Right ventricle myocardium superior (tissue), 1 donor: ENCODE measurements at places on chromosomes 1 and 21. TPM values are rescaled to one million over a fixed set of nuclear protein-coding genes. Genes with fewer than 3 reads are reported as not detected.

RIPPLY3 gene
- total RNA-seq: not detected

UBE2U gene
- 1.2 TPM for total RNA-seq

GBP7 gene
- not detected for total RNA-seq

PWP2 gene
- 8.6 TPM for total RNA-seq

DNA sequence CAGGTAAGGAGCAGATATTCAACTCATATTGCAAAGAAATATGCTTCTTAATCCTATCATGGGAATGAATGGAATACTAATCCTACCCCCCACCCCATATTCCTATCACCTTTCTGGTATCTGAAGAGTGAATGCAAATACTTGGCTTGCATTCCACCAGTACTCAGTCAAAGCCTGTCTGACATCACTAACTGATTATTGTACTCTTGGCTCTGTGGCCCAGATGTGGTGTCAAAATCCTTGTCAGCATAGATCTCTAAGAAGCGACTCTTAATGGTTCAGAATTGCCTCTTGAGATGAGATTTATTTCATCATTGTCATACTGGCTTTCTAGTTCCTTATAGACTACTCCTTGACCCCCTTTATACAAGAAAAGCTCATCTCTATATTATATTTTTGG, 604.6 kb downstream of the ADGRL2 start:
- no peak for DNase-seq

DNA sequence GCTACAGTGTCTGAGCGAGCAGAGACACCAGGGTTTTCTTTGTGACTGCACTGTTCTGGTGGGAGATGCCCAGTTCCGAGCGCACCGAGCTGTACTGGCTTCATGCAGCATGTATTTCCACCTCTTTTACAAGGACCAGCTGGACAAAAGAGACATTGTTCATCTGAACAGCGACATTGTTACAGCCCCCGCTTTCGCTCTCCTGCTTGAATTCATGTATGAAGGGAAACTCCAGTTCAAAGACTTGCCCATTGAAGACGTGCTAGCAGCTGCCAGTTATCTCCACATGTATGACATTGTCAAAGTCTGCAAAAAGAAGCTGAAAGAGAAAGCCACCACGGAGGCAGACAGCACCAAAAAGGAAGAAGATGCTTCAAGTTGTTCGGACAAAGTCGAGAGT, 2.7 kb downstream of the ZBTB18 start:
- DNase-seq: no peak

DNA sequence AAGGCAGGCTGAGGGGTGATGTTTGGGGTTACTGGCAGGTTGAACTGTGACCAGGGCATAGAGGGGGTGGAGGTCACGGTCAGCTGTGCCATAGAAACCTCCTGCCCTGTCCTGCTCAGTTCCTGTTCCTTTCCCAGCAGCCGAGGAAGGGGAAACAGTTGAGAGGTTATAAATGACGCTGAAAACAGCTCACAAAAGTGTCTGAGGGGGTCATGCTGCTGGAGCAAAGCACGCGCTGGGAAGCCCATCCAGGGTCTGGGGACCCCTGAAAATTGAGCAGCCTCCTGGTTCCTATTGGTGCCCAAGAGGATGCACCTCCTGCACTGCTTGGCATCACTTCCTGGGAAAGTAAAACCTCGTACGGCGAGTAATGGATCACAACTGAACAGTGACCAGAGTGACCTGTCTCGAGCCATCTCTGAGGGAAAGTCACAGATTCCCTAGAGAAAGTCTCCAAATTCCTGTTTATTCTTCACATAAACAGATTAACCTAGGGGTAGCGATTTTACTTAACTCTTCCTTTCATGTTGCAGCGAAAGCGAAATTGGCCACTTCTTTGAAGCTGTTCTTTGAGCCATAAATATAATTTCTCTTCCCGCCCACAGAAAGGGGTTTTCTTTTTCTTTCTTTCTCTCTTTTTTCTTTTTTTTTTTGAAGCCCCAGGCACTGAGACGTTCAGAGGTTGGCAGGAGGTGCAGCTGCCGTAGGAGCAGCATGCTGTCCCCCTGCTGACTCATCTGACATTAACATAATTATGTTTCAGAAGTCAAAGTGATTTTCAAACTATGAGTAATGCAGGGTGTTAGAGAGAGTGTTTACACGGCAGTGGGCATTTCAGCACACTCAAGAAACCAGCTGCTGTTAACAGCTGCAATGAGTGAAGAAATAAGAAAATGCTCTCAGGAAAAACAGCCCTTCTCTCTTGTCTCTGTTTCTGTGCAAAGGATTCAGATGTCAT, 41.8 kb upstream of the ATF3 start:
- DNase-seq: no peak

DNA sequence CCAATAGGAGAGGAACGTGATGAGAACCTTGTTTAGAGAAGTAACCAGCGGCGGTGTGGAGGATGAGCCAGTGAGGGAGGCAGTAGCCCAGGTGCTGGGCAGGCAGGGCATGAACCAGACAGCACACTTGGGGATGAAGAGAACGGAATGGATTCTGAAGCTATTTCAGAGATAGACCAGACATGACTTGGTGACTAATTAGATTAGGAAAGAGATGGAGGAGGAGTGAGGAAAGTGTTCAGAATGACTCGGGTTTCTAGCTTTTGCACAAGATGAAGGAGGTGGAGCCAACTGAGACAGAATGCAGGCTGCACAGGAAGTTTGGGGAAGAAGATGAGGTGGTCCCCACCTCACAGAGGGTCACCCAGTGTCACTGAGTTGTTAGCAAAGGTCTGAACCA, 5.1 kb downstream of the PEF1 start:
- DNase-seq: no peak

GRCh38 chr1:58082596-58082995, 463.9 kb downstream of the OMA1 start:
- no peak for DNase-seq

DNA sequence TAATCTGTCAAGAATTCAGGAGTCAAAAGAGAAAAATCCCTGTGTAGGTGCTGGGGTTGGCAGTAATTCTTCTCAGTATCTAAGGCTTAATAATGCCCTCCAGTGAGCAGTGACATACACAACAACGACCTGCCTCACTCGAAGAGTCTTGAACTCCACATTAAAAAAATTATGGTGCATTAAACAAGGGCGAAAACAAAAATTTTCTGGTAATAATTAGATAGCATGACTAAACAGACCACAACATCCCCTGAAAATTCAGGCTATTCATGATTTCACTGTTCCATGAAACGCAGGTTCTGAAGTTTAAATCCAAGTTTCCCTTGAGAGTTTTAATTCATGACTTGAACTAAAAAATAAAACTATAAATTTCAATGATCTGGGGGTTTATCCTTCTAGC, 5.1 kb downstream of the SRSF4 start:
- DNase-seq: no peak

GRCh38 chr21:33800753-33801423, 114.7 kb downstream of the ATP5PO start:
- no peak for DNase-seq

- DNase-seq: no peak
Observed at GRCh38 chr21:46636181-46636512, 673 bp downstream of the PRMT2 start.

DNA sequence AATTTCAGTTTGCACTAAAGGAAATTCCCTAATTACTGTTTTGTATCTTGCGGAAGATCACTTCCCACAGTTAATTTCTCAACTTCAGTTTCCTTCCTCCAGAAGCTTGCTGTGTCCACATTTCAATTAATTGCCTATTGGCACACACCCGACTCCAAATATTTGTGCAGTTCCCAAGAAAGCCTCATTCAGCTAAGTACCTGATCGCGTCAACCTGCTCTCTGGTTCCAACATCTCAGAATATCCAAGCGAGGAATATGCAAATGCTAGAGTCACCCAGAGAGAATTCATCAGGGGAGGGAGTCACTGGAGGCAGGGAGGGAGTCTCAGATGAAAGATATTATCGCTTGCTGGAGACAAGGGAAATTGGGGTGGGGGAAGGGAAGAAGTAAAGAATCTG, 351.3 kb downstream of the RRAGC start:
- DNase-seq: no peak

GRCh38 chr1:45716700-45717099, 28.7 kb downstream of the TMEM69 start:
- no peak for DNase-seq

GRCh38 chr1:205141236-205142101, 19.7 kb upstream of the RBBP5 start:
- DNase-seq: peak; percentile 55

- DNase-seq: no peak
Observed at GRCh38 chr21:30468900-30469714, 11.1 kb downstream of the KRTAP19-1 start.

DNA sequence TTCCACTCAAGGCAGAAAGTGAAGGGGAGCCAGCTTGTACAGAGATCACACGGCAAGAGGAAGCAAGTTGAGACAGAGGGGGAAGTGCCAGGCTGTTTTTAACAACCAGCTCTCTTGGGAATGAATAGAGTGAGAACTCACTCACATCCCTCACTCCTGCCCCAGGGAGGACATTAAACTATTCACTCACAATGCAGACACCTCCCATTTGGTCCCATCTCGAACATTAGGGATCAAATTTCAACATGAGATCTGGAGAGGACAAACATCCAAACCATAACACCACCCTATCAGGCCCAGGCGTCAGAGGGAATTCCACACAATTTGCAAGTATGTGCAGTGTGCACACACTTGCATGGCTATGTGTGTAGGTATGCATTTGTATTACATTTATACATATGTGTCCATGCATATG, 62.7 kb downstream of the DMAP1 start:
- DNase-seq: no peak

DNA sequence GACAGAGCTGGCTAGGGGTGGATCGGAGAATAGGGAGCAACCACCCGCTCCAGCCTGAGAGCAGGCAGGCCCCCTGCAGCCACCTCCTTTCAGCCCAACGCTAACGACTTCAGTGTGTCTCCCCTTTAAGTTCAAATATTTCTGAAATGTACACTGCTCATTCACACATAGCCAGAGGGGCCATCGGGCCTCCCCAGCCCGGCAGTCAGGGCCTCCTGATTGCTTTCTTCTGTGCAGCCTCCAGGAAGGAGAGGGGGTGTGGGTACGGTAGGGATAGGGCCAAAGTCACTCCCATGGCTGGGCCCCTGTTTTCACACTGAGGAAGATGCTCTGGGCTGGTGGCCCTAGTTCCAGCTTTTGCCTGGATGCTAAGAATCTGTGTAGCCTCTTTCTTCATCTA, 64.8 kb downstream of the EPHB2 start:
- DNase-seq: no peak

- DNase-seq: no peak
Observed at GRCh38 chr1:25462732-25463131, 32.0 kb downstream of the MACO1 start.
